H54 (cell line): ENCODE measurements at places on chromosomes 4 and X.
A peak's percentile ranks its signal among the peaks of the same experiment; 100 is the strongest.

DNA sequence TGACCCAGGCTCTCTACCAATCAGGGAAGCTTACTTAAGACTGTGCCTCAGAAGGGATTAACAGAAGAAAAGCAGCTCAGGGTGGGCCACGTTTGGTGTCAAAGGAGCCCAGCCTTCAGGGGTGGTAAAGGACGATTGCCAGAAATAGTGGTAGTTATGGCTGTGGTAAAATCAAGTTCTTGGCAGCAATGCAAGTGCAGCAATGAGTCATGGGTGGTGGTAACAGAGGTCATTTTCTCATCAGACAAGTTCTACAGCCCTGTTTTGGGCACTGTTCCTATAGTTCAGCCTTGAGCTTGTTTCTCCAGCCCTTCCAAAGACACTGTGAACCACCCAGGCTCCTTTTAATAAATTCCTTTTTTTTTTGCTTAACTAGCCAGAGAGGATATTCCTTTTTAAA lies 120.3 kb downstream of the EFHC2 start:
- DNase-seq = peak; percentile 1

DNA sequence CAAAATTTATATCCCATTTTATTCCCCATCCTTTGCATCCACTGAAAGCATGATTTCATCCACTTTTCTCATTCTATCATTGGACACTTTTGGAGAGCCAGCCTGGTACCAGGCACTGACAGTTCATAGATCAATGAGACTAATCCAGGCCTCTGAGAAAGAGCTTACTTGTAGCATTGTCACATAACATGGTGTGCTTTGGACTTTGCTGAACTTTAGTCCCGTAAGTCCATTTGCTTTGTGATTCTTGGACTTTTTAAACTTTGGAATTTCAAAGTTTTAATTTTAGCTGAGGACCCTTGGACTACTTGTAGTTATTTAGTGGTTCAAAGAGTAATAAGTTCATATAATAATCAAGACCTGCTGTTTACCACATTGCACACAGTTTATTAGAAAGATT lies 11.5 kb downstream of the LIAS start:
- DNase-seq = no peak

DNA sequence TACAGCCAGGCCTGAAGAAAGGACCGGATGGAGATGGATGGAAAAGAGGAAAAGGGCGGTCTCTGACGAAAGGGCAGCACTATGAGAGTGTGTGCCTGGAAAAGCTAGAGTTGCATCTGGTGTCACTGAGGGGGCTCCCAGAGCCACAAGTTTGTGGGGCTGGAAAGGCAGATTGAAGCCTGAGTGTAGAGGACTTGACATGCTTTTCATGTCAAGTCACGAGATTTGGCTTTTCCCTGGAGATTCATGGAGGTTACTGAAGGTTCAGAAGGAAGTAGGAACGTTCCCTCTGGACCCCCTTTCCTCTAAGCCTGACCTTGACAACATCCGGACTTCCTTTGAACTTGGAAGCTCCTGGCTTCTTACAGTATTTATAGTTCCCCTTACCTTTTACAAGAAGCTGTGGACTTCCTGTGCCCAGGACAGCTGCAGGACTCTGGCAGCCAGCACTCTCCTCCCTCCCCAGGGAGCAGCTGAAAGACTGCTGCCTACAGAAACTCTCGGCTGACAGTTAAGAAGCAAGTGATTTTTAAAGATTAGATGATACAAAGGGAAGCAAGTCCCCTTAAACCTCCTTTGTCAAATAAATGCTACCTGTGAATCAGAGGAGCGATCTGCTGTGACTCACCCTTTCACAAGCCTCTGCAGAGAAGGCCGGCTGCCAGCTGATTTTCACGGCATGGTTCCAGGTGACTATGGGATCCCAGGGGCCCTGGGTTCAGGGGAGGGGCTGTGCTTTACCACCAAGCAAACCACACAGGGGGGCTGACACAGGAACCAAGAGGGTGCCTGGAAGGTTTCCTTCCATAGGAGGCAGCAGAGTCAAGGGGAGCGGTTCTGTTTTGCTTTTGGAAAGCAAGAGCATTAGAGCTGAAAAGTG lies 72.9 kb upstream of the STIM2 start:
- DNase-seq = peak; percentile 31

GRCh38 chr4:6727943-6728250 lies 11.9 kb downstream of the BLOC1S4 start:
- DNase-seq = no peak
